CD4-positive, alpha-beta T cell treated with Interleukin-17A for 4 hours (primary cell): ENCODE measurements at places on chromosomes 12 and 14.

DNA sequence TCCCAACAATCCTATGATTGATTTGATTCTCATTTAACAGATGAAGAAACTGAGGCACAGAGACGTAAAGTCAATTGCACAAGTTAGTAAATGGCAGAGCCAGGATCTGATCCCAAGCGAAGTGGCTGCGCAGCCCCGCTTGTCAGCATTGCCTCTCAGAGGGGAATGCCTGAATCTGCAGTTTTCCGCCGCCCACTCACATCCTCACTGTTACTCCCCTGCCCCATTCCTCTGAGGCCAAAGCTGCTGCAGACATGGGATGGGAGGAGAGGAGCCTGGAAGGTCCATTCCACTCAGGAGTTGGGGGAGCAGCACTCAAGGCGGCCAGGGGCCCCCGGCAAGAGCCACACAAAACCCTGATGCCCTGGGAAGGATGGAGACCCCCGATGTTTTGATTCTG, 1.0 kb downstream of the NRIP2 start:
- DNase-seq: no peak

DNA sequence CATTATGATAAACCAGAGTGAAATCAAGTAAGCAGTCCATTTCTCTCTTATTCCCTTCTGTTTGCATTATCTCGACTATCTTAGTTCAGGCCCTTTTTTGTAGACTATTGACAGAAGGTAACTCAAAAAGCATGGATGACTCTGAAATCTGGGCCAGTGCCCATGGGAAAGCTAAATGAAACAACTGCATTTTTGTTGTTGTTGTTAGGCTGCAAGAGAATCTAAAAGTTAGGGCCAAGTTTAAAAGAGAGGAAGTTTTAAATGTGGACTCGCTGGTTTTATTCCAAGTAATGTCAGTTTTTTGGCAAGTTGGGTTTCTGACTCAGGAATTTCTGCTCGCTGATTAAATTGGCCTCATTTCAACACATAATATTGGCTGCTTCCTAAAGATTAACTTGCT, 201.1 kb downstream of the PIK3C2G start:
- DNase-seq: no peak

- peak; percentile 77 for DNase-seq
Measured at GRCh38 chr14:100317912-100318808, 5.0 kb upstream of the SLC25A47 start.

- DNase-seq: no peak
Measured at GRCh38 chr12:13027032-13027431, 17.1 kb upstream of the FAM234B start.

DNA sequence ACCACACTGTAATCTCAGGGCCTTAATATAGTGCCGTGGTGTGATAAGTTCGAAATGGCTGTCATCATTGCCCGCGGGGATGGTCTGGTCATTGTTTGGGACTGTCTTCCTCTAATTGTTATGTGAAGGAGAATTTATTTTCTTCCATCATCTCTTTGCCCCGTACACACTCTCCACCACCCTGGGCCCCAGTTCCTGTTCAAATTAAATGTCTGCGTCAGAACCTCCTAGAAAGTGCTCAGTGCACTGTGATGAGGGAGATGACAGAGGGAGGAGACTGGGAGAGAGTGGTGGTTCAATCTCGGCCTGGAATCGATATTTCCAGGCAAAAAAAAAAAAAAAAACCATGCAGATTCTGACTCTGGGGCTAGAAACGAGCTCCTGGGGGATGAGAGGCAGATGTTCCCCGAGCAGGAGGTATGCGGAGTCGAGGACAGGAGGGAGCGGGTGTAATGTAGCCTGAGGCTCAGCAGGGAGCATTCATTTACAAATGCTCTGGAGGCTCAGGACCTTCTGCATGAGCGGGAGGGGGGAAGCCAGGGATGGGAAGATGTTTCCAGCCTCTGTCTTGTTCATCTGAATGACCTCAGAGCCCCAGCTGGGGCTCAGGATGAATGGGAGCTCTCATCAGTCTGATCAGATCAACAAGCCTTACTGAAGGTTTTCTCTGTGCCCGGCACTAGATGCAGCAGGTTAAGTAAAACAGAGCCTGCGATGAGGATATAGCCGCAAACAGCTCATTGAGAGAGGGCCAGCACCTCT, 219.5 kb downstream of the TBX5 start:
- no peak for DNase-seq

DNA sequence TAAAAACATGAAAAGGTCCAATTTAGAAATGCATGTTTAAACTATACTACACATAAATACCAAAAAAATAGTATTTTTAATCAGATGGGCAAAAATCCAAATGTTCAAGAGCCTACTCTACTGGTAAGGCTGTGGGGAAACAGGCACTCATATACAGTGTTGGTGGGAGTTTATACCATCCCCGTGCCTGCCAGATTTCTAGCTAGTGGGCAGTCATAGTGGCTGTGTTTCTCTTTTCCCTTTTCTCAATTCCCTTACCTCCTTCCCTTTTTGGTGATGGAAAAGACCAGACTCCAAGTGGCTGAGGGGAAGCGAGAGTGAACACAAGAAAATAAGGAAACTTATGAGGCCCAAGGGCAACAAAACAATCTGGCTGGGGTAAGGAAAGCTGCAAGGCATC, 14.7 kb downstream of the ZNF641 start:
- DNase-seq: no peak

DNA sequence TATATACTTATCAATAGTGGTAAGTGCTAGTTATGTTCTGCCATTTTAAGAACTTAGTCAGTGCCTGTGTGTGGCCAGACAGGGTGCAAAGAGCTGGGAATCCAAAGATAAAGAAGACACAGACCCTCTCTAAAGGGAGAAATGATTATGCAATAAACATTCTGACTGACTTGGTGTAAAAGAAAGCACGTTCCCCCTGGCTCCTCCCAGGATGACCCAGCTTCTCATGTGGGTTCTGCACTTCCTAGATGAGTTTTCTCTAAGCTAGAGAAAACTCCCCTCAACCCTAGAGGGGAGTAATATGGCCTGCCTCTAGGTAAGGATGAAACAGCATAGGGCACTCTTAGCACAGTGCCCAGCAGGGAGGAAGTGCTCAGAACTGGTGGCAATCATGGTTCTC, 231.2 kb downstream of the VRK1 start:
- no peak for DNase-seq

DNA sequence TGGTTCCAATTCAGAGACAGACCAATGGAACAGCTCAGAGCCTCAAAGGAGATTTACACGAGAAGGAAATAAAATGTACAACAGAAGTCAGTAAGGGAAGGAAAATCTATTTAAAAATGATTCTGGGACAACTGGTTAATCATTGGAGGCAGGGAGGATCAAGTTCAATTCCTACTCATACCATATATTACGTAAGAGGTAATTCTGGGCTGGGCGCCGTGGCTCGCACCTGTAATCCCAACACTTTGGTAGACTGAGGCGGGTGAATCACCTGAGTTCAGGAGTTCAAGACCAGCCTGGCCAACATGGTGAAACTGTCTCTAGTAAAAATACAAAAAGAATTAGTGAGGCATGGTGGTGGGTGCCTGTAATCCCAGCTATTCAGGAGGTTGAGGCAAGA, 36.7 kb upstream of the PITPNM2 start:
- DNase-seq: no peak

- no peak for DNase-seq
Measured at GRCh38 chr12:112595410-112595809, 176.7 kb downstream of the PTPN11 start.

DNA sequence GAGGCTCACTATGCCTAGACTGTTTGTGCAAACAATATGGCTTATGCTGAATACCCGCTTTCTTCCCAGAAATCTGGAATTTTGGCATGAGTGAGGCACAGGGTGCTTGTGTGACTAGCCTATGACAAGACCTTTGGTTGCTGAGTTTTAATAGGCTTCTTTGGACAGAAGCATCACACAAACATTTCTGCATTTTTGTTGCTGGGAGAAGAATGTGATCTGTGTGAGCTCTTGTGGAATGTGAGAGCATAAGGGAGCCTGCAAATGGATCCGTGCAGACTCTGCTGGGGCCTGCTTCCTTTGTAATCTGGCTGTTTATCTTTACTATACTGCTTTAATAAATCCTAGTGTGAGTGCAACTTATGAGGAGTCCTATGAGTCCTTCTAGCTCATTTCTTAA, 83.0 kb upstream of the ZDHHC17 start:
- DNase-seq: no peak

- no peak for DNase-seq
Measured at GRCh38 chr12:74602881-74603672, 65.4 kb downstream of the ATXN7L3B start.

DNA sequence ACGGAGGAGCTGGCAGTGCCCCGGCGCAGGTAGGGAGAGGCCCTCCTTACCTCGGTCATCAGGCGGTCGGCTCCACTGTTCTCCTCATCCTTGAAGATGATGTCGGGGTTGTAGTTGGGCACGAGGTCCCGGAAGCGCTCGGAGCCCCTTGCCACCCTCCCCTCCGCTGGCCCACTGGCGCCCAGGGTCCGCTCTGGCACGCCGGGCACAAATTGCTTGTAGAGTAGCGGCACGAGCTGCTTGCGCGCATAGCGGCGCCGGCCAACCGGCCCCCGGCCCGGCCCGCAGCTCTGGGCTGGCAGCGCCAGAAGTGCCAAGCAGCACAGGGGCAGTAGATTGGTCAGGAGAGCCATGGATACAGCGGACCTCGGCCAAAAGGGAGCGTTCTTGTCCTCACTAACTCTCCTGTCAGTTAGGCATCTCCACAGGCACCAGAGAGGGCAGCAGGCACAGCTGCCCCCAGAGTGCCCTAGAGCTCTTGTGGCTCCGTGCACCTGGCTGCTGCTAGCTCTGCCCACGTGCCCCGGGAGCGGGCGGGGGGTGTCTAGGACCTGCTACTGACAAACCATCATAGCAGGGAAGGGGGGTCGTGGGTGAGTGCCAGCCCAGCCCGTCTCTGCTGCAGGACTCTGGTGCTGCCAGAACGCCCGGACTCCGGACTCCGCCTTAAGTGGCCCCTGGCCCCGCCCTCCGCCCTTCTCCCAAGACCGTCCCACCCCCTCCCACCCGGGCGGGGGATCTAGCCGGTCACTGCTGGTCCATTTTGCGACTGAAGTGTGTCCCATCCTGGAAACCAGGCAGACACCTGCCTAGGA, at the start of gene DHH:
DHH (minus strand) TSS at position 642 of the 815 bp plus-strand sequence; CDS start at position 353, 289 bp downstream.
- DNase-seq: no peak

GRCh38 chr14:89268514-89268913, 148.5 kb downstream of the FOXN3 start:
- no peak for DNase-seq

GRCh38 chr14:57408634-57409033, 18.2 kb downstream of the NAA30 start:
- DNase-seq: no peak

- DNase-seq: no peak
Measured at GRCh38 chr12:88805286-88805685, 225.0 kb upstream of the KITLG start.

- no peak for DNase-seq
Measured at GRCh38 chr14:95486875-95487668, 29.4 kb downstream of the SYNE3 start.

GRCh38 chr12:93793983-93794382, 116.8 kb downstream of the CRADD start:
- no peak for DNase-seq

GRCh38 chr14:101598571-101599233, 37.4 kb downstream of the DIO3 start:
- no peak for DNase-seq

GRCh38 chr14:23481979-23482822, 12.7 kb downstream of the NGDN start:
- no peak for DNase-seq

- DNase-seq: no peak
Measured at GRCh38 chr12:121533394-121534090, 47.3 kb downstream of the KDM2B start.
